ENCODE measurements at places on chromosomes 2 and 18.

DNA sequence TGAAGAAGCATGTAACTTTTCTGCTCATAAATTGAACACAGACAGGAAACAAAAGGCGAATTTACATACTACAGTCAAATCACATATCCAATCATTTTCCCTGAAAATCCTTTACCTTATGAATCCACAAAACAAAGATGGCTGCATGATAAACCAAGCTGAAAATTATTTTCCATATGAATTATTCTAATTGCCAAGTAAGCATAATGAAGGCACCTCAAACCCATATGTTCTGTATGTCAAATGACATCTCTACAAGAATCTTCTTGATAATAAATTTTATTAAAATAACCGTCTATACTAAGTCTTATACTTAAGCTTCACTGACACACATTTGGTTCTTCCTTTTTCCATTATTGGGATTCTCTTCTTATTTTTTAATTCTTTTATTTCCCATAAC, 1242.6 kb downstream of the CNTNAP5 start:
- DNase-seq: no peak

GRCh38 chr2:185161701-185162100, 563.4 kb downstream of the ZNF804A start:
- DNase-seq: no peak

DNA sequence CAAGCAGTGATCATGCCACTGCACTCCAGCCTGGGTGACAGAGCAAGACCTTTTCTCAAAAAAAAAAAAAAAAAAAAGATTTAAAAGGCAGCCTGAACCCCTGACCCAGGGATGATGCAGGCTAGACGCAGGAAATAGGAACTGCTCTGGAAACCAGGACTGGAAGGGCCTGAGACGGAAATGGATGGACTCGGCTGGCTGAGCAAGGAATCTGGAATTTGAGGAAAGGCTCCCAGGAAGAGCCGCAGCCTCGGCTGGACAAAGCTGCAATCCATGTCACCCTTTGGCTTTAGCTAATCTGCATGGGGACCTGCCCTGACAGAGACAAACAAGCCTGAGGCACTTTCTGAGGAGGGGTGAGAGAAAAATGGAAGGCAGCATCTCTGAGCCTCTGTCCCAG, 55.0 kb upstream of the DAPL1 start:
- DNase-seq: no peak

- DNase-seq: no peak
Observed at GRCh38 chr18:10477121-10477862, 22.9 kb downstream of the APCDD1 start.

DNA sequence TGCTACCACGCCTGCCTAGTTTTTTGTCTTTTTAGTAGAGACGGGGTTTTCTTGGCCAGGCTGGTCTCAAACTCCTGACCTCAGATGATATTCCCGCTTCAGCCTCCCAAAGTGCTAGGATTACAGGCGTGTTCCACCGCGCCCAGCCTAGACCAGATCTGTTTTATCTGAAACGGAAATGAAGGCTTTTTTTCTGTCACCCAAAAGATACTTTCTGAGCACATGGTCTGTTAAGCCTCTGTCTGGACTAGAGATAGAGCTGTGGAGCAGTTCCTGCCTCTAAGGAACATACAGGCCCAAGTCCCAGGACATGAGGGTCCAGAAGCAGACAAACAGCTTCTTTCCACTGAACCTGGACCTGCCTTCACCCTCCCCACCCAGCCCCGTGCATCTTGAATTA, 43.6 kb upstream of the PTMA start:
- no peak for DNase-seq

DNA sequence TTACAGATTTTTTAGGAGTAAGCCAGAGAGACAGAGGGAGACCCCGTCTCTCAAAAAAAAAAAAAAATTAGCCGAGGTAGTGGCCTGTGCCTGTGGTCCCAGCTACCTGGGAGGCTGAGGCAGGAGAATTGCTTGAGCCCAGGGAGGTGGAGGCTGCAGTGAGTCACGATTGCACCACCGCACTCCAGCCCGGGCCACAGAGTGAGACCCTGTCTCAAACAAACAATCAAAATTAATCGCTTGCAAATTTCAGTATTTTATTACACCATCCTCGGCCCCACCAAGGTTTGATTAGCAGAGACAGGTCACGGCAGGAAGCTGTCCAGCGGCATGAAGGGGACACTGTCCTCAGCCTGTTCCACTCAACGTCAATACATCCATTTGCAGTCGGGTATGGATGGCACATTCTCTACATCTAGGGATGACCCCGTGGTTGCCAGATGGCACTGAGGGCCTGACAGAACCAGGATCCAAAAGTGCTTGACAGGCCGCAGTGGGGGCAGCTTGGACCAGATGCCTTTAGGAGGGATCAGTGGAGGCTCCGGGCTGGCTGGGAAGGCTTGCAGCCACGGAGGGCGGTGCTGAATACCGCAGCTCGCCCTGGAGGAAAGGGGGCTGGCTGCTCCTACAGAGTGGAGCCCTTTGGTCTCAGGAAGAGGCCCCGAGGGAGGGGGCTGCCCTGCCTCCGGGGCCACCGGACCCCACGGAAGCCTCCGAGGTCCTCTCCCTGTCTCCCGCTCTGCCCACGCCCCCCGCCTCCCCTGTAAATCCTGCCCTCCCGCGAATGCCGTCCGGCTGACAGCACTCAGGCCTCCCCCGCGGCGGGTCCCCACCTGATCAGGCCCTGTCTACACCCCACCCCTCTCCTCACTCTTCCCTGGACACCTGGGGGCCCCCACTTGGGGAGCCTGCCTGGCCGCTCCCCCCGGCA, 13.1 kb downstream of the ASPRV1 start:
- DNase-seq: no peak

DNA sequence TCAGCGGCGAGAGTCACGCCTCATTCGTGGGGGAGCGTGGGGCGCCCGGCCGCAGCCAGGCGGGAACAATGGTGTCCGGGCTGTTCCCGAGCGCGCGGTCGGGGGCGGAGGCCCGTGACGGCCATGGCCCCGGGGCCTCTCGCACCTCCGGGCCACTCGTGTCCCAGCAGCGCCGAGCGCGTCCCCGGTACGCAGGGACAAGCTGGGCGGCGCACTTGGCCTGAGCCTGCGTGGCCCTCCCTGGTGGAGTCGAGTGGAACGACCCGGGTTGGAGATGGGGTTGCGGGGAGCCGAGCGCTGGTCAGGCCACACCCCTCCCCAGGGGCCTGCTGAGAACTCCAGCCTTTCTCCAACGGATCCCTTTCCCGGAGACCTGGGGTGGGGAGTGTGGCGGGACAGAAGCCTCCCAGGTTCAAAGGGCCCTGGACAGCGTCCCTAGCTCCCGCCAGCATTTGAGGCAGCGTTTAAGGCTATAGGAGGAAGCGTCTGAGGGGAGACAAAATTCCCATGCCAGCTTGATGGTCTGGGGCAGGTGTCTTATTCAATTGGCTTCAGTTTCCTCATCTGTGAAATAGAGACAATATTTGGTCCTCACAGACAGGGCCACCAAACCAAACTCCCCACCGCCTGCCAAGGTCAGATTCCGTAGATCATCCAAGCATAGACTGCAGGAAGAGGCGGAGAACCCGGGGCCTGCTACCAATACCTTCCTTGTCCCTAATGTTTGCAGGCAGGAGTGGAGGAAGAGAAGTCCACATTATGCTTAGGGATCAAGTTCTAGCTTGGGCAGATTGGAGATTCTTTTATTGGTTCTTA, 553 bp downstream of the CNDP2 start:
- DNase-seq: peak; percentile 20

- no peak for DNase-seq
Observed at GRCh38 chr2:33264766-33265165, 211.7 kb upstream of the RASGRP3 start.

- DNase-seq: no peak
Observed at GRCh38 chr2:39738936-39739335, 40.1 kb downstream of the THUMPD2 start.

DNA sequence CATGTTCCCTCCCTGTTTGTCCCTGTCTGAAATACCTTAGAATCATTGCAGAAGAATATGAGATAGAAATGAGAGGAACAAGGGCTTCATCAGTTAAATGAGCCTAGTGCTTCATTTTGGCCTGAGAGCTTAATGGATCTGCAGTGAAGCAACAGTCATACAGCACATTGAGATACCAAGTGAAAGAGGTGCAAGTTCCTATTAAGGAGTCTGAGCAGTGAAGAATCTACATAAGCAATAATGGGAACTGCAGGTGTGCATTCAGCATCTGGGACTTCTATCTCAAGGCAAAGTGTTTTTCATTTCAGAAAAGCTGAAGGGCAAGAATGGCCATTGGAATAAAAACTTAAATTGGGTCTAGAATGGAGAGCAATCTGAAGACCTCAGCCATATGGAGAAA, 323.2 kb upstream of the SLC39A10 start:
- DNase-seq: no peak

- no peak for DNase-seq
Observed at GRCh38 chr2:64722291-64723044, 68.8 kb upstream of the SERTAD2 start.

DNA sequence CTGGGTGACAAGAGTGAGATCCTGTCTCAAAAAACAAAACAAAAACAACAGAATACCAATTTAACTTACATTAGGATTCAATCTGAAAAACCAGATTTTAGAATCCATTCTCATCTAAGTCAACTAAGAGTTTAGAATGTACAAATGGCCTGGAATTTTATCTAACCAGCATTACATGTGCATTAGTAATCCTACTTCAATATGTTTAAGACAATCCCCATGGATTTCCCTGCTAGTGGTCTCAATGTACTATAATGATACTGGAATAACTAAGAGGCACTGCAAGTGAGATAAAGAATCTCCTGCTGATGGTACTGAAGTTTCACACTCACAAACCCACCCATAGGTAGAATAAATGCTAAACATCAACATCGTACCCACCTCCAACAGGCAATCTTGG, 53.9 kb upstream of the DNER start:
- no peak for DNase-seq

GRCh38 chr2:147639891-147640290, 204.9 kb upstream of the ACVR2A start:
- no peak for DNase-seq
